Stimulated activated CD4-positive, alpha-beta T cell treated with anti-CD3 and anti-CD28 coated beads, Interleukin-15, amount 100 ng/mL, for 48 hours (primary cell): ENCODE measurements at places on chromosomes 3 and 15.

DNA sequence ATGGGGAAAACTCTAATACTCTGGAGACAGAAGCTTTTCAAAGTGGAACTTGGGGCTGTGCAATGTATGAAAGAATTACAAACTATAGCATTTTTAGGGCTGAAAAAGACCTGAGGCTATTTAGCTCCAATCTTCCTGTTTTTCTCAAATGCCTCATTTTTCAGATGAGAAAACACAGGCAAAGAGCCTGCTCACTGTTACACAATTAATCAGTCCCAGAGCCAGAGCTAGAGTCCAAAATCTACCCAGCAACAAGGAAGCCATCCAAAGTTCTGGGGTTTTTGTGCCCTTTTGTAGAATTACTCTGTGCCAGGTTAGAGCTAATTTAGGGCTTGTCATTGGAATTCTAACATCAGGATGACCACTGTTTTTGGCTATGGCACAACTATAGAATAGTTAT lies 45.5 kb downstream of the GPR149 start:
- no peak for DNase-seq

DNA sequence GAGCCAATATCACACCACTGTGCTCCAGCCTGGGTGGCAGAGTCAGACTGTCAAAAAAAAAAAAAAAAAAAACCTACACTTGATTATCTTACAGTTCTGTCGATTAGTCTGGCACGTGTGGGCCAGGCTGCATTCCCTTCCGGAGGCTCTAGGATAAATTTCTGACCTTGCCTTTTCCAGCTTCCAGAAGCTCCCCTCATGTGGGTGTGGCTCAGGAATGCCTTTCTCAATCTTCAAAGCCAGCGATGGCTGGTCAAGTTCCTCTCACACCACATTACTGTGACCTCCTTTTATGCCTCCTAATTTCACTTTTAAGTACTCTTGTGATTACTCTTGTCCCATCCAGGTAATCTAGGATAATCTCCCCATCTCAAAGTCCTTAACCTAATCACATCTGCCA lies 58.2 kb upstream of the DUT start:
- no peak for DNase-seq

DNA sequence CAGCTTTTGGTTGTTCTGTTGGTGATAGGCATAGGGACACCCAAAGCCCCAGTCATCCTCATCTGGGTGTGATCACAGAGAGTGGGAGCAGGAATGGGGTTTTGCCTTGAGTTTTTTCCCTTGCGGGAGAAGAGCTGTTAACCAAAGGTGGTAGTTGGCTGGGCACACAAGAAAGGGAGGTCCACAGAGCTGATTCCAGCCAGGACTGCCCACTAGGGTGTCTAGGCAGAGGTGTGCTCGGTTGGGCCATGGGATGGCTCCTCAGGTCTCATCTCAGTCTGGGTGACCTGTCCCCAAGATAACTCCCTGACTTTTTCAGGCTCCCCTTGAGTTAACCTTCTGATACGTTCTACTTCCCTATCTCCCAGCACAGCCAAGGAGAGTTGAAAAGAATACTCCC lies 134.8 kb downstream of the PDE8A start:
- no peak for DNase-seq

DNA sequence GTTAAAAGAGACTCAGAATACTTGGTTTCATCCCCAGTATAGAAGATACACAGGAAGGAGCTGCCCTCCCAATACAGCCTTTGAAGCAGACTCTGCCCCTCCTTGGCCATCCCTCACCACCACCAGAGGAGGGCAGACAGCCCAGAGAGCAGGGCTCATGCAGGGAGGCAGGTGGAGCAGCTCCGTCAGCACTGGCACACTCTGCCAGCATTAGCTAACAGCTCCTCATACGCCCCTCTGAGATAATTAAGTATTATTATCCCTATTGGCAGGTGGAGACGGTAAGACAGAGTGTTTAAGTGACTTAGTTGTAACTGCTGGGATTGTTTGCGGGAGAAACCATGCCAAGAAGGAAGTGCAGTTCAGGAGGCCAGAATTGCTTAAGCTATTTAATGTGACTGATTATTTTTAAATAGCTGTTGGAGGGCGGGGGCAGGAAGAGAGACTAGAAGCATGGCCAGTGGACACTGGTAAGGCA lies 434.0 kb downstream of the EPHB1 start:
- DNase-seq = no peak

DNA sequence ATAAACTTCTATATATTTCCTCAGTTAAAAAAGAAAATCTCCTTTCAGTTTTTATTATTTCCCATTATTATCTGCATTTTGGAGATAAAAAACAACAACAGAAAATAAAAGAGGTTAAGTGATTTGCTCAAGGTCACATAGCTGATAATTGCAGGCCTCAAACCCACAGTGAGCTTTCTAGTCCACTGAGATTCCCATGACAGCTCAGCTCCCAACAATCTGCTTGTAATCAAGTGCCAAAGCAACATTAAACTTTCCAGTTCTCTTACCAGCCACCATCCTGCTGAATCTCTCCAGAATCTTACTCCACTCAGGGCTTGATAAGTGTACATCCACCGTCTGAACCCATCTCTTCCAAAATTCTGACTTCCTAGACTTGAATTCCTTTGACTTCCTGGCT lies 318.2 kb upstream of the SEMA6D start:
- no peak for DNase-seq

DNA sequence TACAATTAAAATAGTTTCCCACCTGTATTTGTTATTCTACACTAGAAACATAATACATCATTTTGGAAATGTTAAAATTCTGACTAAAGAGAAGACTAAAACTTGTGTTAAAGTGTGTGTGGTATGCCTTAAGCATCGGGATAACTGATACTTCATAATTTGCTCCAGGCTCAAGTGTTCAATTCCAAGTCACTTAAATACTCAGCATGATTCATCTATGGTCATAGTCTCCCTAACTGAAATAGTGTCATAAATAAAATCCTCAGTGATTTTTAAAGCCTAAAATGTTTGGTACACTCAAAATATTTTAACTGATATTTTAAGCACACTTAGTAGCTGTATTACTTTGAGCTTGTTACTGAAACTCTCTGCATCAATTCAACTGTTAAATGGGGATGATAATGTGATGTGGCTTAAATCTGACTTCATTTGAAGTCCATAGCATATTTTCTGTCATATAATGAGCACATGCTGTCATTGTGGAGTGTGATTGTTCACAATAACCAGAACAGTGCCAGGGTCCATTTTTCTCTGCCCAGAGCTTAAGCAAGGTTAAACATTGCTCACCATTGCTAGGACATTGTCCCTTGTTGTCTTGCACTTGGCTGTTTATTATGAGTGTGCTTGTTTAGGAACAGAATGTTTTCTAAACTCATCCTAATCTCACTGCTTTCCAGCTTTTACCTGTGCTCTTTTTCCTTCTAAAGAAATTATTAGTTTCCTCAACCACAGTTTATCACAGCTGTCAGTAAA lies 122.2 kb downstream of the KLHL25 start:
- DNase-seq = no peak

DNA sequence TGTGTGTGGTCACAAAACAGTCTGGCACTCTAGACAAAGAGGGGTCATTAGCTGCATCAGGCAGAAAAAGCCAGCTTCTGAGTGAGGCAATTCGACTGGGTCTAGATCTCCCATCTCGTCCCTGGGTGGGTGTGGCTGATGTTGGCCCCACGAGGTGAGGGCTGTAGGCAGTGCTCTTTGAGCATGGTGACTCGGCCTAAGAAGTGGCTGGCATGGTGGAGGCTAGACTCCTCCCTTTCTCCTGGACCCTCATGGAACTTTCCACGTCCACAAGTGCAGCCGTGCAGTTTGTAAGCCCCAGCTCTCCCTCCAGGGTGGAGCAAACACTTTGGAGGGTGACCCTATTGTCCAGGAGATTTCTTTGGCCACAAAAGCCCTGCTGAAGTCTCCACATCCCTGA lies 134.1 kb downstream of the OPA1 start:
- no peak for DNase-seq

- no peak for DNase-seq
These were observed 187.0 kb downstream of the CDIN1 start for GRCh38 chr15:36766449-36766848.

DNA sequence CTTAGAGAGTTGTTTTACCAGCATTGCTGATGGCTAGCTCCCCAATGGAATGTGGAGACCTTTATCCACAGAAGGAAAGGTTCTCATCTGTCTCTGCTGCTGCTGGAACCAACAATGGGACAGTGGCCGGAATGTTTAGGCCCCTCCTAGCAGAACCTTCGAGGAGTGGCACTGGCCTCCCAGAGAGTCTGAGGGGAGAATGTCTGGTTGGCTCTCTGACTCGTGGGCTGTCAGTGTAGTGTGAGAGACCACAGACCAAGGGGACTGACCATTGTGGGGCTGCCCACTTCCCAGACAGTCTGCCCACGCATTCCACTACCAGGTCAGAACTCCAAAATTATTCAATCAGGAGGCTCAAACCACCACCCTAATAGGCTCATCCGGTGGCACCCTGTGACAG lies 5.1 kb downstream of the RASL12 start:
- DNase-seq = no peak

DNA sequence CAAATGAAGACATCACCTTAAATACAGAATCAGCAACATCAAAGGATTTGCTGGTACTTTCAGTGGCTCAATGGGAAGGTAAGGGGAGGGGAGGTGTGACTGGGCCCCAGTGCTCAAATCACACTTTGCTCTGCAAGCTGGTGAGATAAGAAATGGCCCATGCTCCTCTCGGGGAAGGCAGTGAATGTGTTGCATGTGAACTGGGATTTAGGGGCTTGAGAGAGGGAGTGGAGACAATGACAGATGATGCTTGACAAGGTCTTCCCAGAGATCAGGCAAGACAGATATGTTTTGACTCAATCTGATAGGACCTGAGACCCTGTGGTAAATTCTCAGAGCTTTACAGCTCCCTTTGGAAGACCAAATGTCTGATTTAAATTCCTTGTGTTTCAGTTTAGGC lies 233.0 kb upstream of the PROK2 start:
- DNase-seq = no peak

GRCh38 chr15:77823736-77824135 lies 191.0 kb upstream of the LINGO1 start:
- DNase-seq = no peak
